Posterior vena cava (tissue), 2 donors: ENCODE measurements at places on chromosomes 5 and 9. TPM values are rescaled to one million over a fixed set of nuclear protein-coding genes. Genes with fewer than 3 reads are reported as not detected.

Gene LPAR1
- 146 TPM for total RNA-seq

Gene OR1Q1
- total RNA-seq = not detected

Gene PCDHA4
- total RNA-seq = 0.48 TPM

Gene CTNND2
- total RNA-seq = 1.6 TPM

Gene TAF11L10
- not detected for total RNA-seq

Gene ZNF883
- total RNA-seq = 2.1 TPM

Gene SLC34A1
- total RNA-seq = not detected

Gene SLIT3
- total RNA-seq = 67.1 TPM

DNA sequence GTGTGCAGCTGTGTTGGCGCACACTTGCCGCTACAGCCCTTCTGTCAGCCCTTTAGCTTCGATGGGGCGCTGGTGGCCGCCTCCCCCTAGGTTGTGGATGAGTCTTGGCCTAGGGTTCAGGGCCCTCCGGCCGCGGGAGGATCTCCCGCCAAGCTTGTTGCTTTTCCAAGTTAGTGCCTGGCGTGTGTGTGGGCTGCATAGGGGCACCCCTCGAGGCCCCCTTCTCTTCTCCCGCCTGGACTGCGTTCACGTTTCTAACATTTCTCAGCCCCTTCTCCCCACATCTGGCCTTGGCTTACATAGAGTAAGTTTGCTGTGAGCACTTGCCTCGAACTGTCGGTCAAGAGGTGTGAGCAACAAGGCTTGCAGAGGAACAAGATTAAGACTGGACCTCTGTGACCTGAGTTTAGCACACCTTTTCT, 413 bp upstream of the OXCT1 start:
- no peak for DNase-seq

GRCh38 chr5:95027151-95027721, 257.7 kb downstream of the MCTP1 start:
- no peak for DNase-seq

- no peak for DNase-seq
Measured at GRCh38 chr9:111957856-111958631, 61.4 kb downstream of the UGCG start.

DNA sequence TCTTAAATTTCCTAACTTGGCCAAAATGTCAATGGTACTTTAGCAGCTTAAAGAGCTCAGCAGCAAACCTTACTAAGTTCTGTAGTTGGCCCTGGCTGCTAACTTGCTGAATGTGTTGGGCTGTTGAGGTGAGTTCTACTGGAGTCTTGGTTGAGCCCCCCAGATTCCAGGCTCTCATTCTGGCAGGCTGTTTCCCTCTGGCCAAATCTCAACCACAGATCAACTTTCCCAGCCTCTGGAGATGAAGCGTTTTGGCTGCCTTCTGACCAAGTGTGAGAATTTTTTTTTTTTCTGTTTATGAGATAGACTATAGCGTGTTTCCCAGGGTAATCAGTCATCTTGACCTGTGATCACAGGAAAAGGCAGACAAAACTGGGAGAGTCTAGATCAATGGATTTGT, 343.7 kb downstream of the EBF1 start:
- no peak for DNase-seq

GRCh38 chr9:114718801-114719221, 36.8 kb upstream of the TEX48 start:
- no peak for DNase-seq

DNA sequence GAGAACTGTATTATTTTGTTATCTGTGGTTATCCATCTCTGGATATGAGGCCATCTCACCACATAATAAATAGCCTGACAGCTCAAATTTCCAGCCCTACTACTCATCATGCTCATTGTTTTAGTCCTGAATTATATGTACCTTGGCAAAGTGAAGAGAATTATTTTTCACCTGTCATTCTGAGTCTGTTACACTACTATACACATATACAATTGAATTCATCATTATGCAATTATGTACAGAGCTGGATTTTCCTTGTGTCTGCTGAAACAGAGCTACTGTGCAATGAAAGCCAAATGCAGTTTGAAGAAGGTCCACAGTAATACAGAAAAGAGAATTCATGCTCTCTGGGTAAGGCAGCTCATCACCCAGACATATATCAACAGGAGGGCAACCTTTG, 28.5 kb downstream of the ESM1 start:
- no peak for DNase-seq

DNA sequence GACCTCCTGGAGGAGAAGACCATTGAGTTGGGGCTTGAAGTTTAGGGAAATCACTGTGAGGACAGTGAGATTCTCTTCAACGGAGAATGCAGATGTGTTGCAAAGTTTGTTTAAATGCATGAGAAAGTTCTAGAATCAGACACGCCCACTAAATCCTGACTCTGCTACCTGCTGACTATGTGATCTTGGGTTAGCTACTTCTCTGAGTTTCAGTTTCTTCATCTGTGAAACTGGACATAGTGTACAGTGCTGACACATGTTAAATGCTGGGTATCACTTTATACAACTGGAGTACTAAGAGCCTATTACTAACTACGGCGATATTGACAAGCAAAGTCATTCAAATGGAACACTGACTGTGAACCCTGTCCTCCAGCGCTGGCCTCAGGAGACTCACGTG, 255.5 kb downstream of the HSPA4 start:
- no peak for DNase-seq

GRCh38 chr9:86322973-86323644, 31.1 kb downstream of the TUT7 start:
- DNase-seq = no peak

GRCh38 chr5:87097664-87098063, 170.0 kb upstream of the RASA1 start:
- DNase-seq = no peak

- no peak for DNase-seq
Measured at GRCh38 chr9:133880851-133881661, 111.1 kb downstream of the VAV2 start.

- DNase-seq = peak; percentile 56
Measured at GRCh38 chr5:569358-569867, 42.7 kb upstream of the CEP72 start.

GRCh38 chr5:15850939-15851341, 328.7 kb downstream of the MARCHF11 start:
- DNase-seq = no peak

DNA sequence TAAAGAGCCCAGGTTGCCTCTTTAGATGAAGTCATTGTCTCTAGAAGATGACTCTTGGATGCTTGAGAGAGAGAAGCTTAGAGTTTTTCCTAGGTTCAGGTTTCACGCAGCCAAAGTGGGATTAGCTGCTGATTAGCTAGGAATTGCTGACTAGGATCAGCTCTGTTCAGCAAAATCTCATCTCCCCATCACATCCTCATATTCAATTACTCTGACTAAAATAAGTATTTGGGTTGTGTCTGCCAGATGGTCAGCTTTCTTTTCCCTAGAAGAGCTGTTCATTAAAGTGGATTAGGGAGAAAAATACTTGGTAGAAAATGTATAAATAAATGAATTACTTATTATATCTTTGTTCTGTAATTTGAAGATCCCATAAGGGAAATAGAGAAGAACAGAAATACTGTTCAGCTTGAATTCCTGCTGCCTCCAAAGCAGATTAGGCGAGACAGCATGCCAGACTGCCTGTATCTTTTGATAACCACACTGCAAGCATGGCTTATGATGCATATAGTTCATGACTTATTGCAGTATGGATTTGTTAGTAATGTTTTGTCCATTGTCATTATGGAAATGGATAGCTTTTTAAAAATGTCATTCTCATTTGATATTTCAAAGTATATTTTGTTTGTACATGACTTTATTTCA, 184.8 kb upstream of the CD180 start:
- DNase-seq = no peak

DNA sequence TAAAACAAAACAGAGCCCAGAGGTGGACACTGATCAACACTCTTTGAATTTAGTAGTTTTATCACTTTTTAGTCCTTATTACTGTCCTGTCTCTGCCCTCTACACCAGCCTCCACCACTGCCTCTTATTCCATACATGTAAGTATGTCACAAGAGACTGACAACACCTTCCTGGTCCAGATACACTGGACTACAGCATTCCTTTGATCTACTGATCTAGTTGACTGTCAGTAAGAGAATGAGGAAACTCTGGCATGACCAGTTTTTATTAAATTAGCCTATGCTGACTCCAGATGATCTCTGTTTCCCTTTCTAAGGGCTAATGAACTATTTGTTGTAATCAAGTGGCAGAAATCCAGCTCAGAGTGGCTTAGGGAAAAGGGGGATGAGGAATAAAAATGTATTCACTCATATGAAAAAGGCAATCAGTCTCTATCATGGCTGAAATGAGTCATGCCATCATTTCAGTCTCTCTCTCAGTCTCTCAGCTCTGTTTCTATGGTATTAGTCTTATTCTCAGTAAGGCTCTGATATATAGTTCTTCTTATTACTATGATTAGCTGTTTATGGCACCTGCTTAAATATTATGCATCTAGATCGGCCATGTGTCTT, 5.5 kb downstream of the ARHGEF37 start:
- DNase-seq = no peak

- no peak for DNase-seq
Measured at GRCh38 chr9:23556459-23556858, 269.6 kb downstream of the ELAVL2 start.
